ENCODE measurements at places on chromosomes 5 and 9. TPM values are rescaled to one million over a fixed set of nuclear protein-coding genes. Genes with fewer than 3 reads are reported as not detected.

Gene IER5L
- 10.4 TPM for total RNA-seq

- no peak for DNase-seq
Observed at GRCh38 chr5:38752622-38753021, 93.2 kb upstream of the OSMR start.

DNA sequence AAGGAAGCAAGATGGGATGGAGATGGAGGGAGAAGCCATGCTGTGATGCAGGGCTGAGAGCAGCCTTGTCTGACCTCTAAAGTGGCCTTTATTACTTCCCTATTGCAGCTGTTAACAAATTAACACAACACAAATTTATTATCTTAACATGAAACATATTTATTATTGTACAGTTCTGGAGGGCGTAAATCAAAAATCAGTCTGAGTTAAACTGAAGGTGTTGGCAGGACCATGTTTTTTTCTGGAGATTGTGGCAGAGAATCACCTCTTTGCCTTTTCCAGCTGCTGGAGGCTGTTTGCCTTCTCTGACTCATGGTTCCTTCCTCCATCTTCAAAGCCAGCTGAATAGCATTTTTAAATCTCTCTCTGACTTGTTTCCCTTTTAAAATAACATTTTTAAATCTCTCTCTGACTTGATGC lies 7.2 kb upstream of the MCC start:
- DNase-seq = no peak

GRCh38 chr9:129317179-129318011 lies 139.3 kb upstream of the IER5L start:
- DNase-seq = peak; percentile 45

Gene PWWP2A
- 25.6 TPM for total RNA-seq

Gene RANBP17
- 27.9 TPM for total RNA-seq

DNA sequence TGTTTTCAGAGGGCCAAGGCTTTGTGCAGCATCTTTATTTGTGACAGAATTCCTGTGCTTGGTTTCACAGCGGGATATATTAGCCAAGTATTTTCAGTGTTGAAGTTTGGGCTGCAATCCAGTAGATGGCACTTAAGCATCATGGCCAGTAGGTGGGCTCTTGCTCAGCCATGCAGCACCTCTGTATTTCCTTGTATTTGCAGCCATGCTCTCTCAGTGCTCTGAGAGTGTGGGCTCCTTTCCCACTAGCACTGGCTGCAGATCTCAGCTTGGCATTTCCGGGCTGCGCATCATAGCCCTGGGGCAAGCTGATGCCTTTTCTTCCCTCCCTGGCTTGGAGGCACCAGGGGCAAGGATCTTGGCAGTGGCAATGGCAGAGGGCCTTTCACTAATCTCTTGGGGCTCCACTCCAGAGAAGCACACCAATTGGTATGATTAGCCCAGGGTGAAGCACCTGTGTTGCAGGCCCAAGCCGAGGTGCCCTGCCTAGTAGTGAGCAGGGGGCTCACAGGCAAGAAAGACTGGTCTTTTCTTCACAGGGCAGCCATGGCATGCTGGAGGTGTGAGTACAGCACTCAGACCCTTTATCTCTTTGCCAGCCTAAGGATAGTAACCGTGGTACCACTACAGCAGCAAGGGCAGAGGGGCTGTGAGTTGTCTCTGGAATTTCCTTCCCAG lies 48.3 kb downstream of the SLCO6A1 start:
- no peak for DNase-seq

Data from tongue (tissue), 3 donors.